ENCODE measurements at places on chromosomes 13 and 19.

DNA sequence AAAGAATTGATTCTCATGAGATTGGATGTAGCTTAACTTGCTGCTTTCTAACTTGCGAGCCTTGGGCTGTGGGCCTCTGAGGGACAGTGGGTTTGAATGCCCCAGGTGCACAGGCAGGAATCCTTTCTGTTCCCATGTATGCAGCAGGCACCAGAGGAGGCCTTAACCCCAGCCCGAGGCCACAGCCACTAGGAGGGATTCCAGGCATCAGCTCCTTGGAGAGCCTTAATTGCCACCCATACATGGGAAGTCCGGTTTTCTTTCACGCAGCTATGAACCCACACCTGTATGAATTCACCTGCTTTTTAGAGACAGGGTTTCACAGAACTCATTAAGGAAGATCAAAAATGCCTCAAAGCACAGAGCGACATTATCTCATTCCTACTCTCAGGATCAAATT is 117.9 kb downstream of the CRYL1 start:
- no peak for DNase-seq

- no peak for DNase-seq
These were observed 15.0 kb downstream of the ZSCAN5A start for GRCh38 chr19:56299688-56300087.

GRCh38 chr13:103517066-103517767 is 451.0 kb upstream of the SLC10A2 start:
- no peak for DNase-seq

- DNase-seq: no peak
These were observed 518 bp downstream of the TFDP1 start for GRCh38 chr13:113584870-113585671.

GRCh38 chr19:18160971-18161635 is 8.1 kb downstream of the PIK3R2 start:
- DNase-seq: no peak

- no peak for DNase-seq
These were observed 13.2 kb downstream of the JAK3 start for GRCh38 chr19:17834350-17835181.

DNA sequence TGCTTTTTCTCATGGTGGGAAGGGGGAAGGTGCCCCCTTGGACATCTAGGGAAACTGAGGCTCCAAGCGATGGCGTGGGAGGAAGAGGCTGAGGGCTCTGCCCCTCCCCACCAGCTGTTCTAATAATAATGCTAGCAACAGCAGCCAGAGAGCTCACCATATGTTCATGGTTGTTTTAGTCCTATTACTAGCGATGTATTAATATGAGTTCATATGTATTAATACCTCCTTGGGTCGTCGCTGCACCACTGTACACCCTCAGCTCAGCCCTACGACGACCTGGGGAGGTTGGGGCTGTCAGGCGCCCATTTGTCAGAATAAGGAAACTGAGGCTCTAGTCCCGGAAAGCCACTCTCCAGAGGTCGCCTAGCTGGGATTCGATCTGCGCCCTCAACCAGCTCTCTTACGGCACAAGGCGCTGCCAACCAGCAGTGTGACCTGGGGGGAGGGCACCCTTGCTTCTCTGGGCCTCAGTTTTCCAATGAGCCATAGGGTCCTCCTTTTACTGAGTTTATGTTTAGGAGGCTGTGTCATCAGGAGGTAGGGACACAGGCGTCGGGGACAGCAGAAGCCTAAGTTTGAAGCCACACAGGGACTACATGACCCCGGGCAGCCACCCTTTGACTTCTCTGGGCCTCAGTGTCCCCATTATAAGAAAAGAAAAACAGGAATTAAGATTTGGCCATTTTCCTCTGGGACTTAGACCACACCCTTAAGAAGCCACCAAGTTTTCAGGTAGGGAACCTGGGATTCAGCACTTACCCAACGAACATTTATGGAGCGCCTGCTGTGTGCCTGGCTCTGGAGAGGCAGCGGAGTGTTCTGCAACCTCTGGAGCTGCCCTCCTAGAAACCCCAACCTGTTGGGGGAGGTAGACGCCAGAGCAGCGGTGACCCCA is 664 bp downstream of the MAST3 start:
- no peak for DNase-seq

- DNase-seq: no peak
These were observed 1.4 kb downstream of the GPX4 start for GRCh38 chr19:1105008-1105872.

- no peak for DNase-seq
These were observed 23.2 kb downstream of the IGFL3 start for GRCh38 chr19:46101293-46101692.

- DNase-seq: no peak
These were observed 26.8 kb downstream of the CHAF1A start for GRCh38 chr19:4429256-4429655.

Measured in AG09309 (cell line).